ENCODE measurements at places on chromosomes 2 and 18. TPM values are rescaled to one million over a fixed set of nuclear protein-coding genes. Genes with fewer than 3 reads are reported as not detected.

The IL1F10 gene
- total RNA-seq: not detected

The KCNG2 gene
- not detected for total RNA-seq

The CYTIP gene
- total RNA-seq: 0.25 TPM

The ALPG gene
- 0.39 TPM for total RNA-seq

The OXER1 gene
- total RNA-seq: 2.7 TPM

The RAB31 gene
- total RNA-seq: 3.8 TPM

The RSAD2 gene
- 1.2 TPM for total RNA-seq

The TUBA4B gene
- total RNA-seq: not detected

The RIOK3 gene
- 116 TPM for total RNA-seq

The PARD6G gene
- 13.7 TPM for total RNA-seq

The ECEL1 gene
- 67.0 TPM for total RNA-seq

The UGT1A10 gene
- total RNA-seq: 10.1 TPM

The FNDC4 gene
- total RNA-seq: 8.9 TPM
